Lower lobe of right lung (tissue), 2 donors: ENCODE measurements at places on chromosomes 11 and 22. TPM values are rescaled to one million over a fixed set of nuclear protein-coding genes. Genes with fewer than 3 reads are reported as not detected.

DNA sequence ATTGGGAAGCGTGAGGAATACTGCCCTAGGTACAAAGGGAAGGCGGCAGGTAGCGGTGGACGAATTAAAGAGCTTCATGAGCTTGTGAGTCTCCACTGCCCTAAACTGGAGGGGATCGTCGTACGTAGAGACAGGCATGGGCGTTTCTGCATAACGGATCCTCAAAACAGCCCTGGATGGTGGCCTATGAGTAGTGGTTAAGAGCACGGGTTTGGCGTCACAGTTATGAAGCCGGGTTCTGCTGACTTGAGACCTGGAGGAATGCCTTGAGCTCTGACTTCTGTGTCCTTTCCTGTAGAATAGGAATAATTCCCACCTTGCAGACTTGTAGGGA is 335 bp downstream of the TMEM138 start:
- DNase-seq, result no peak

- no peak for DNase-seq
Measured at GRCh38 chr11:116793772-116794097, 2.1 kb upstream of the APOA5 start.

WNT7B gene
- total RNA-seq, result 6.3 TPM

DNA sequence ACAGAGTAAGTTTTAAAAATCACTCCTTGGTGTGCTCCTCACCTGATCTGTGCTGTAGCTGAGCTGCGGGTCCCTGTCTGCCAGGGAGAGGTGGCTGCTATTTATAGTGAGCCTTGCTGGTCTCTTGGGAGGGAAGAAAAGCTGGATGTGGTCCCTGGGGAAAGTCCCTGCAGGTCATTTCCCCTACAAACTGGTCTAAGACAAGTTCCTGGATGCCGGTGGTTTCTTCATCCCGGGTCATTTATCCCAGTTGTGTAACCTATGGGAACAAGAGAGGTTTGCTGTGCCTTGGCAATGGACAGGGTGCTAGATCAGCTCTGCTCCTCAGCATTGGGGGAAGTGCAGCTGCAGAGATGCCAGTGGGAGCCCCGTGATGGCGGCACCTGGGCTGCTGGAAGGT is at the start of gene SAA2:
Gene SAA2, minus strand, starts transcription at position 108 of the 400 bp plus-strand sequence. CDS start 657 bp downstream, outside the sequence.
- no peak for DNase-seq

- DNase-seq, result no peak
Measured at GRCh38 chr11:46983598-46983997, 47.0 kb downstream of the CSTPP1 start.

DNA sequence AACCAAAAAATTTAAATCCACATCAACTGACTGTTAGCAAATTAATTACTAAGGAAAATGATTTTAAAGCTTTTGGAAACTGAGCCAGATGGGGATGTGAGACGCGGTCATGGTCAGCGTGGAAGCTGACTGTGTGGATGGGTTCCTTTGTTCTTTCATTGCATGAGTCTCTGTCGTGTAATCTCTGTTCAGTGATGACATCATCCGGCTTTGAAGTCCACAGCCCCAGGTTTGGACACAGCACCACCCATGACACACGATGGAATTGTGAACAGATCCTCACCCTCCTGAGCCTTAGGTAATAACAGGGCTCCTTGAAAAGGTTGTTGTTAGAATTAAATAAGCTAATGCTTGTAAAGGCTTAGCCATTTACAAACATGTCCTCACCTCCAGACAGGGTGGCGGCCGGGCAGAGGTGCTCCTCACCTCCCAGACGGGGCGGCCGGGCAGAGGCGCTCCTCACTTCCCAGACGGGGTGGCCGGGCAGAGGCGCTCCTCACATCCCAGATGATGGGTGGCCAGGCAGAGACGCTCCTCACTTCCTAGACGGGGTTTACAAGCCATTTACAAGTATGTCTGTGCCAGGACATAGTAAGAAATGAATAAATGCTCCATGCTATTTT is 677.3 kb downstream of the TBC1D22A start:
- no peak for DNase-seq

GRCh38 chr11:106070606-106071005 is 6.5 kb downstream of the KBTBD3 start:
- DNase-seq, result no peak

DDI1 gene
- total RNA-seq, result not detected
